Hindlimb muscle (tissue), 1 donor: ENCODE measurements at places on chromosomes 5 and 9.

- DNase-seq, result no peak
Measured at GRCh38 chr5:77231471-77232138, 21.1 kb downstream of the PDE8B start.

DNA sequence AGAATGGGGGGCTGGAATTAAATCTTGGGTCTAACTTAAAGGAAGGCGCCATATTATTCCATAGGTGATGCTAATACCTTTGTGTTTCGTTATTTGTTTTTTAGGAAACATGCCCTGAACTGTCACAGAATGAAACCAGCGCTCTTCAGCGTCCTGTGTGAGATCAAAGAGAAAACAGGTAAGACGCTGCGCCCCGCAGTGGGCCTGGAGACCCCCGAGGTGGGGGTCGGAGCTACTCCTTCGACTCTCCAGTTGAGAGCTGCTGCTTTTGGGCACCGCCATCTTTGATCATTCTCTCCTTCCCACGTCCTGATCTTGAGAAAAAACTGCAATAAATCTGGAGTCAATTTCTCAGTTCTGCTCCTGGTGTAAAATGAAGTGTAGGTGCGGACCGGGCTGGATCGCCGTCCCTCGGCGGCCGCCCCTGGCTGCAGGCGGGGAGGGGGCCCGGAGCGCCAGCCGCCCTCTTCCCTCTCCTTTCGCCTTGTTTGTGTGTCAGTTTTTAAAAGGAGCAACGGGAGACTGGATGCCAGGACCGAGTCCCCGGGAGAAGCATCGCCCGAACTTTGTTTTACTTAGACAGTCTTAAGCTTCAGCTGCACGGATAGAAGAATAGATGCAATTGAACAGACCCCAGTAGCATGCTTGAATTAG lies 1.4 kb downstream of the PBX3 start:
- DNase-seq, result no peak

GRCh38 chr9:17665450-17665849 lies 86.6 kb downstream of the SH3GL2 start:
- DNase-seq, result no peak

DNA sequence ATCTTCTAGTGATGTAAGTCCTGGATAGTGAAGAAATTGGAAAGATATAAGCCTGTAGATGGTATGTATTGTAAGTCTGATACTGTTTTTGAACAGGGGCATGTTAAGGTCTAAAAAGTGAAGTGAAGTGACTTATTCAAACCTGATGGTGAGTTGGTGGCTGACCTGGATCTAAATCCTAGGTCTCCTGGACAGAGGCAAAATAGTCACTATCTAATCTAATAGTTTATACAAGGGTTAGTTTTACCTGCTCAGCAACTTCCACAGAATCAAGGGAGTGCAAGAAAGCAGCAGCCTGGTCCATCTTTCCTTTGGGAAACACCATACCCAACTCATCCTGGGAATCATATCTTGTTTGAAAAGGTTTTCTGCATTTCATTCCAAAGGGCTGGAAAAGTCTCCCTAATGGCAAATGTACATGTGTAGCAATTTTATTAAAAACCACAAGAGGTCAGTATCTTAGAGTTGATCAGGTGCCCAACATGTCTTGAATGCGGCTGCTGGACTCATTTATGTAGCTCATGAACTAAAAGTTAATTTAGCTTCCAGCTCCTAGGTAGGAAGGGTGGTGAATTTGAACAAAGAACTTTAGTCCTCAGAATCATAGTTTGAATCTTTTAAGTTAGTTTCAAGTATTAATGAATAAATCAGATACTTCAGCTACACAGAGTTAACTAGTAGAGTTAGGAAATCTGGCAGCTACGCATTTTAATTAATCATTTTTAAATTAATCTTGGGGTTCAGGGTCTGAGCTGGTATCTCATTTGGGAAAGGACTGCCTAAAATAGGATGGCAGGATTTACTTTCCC lies 26.0 kb downstream of the SKP2 start:
- no peak for DNase-seq

DNA sequence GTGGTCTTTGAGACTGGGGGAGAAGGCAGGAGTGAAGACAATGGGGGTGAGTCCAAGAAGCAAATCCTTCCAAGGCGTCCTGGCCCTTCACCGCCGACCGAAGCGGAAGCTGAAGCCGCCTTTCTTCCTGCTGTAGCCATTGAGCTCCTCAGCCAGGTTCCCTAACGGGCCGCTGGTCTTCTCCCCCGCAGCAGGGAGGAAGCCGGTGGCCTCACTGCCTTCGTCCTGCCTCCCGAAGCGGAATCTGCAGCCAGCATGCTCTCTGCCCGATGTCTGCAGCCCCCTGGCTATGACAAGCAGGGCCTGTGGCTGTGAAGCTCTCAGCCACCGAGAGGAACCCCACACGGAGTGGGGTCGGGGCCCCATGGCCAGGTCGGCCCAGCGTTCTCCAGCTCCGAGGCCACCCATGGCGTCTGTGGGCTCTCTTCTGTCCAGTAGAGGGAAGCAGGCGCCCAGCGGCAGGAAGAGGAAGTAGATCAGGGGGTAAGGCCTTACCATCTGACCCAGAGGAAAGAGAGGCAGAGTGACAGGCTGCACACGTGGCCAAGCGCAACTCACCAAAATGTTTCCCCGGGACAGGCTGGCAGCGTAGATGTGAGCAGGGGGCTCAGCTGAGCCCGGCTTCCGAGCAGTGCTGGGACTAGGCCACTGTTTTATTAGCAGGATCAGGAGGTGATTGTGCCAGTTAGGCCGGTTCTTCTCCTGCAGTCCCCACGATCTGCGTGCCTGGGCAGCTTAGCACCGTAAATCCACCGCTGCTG lies 3.1 kb downstream of the QRFP start:
- no peak for DNase-seq

DNA sequence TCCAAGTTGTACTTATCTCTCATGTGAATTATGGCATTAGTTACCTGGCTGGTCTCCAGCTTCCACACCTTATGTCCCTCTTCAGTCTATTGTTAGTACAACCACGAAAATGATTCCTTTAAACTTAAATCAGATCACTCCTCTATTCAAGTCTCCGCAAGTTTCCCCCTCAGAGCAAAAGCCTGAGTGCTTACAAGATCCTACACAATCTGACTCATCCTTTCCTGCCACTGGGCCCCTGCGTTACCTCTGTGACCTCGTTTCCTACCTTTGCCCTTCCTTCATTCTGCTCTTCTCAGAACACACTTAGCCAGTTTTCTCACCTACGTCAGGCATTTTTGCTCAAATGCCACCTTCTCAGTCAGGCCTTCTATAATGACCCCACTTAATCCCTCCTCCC lies 45.1 kb upstream of the GLIS3 start:
- DNase-seq, result no peak

GRCh38 chr5:38455796-38456330 lies 100.6 kb downstream of the LIFR start:
- DNase-seq, result no peak

DNA sequence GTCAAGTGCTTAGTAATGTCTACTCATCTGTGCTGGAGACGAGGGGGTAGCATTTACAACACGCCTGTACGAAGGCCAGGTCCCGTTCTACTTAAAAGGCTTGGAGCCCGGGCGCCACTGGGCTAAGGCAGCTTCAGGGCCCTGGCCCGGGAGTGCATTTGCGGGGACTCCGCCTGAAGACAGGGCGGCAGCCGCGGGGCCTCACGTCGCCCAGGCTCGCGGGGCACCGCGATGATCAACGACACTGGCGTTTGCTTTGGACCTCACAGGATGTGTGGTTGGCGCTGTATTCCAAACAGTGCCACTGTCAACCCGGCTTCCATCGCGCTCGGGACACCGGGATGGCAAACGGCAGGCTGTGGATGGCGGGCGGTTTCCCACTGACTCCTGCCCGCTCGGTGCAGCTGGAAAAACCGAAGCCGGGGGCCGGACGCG lies 1.1 kb upstream of the TENT4A start:
- DNase-seq, result no peak

- no peak for DNase-seq
Measured at GRCh38 chr9:106757514-106757913, 105.5 kb upstream of the ZNF462 start.

DNA sequence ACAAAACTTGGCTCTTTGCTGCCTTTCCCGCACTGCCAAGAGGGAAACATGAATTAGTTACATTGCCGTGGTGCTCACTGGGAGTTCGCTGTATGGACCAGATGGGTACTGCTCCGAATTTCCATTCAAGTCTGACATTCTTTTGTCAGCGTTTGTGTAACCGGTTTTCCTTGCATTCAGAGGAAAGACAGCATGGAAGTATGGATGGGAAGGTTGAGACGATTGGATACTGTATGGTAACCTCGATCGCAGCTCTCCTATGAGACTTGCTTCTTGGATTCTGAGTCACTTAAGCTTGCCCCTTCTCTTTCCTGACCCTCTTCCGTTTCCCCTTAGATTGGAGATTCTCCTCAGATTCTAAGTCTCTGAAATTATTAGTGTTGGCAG lies 625 bp upstream of the UBLCP1 start:
- no peak for DNase-seq

GRCh38 chr9:138015021-138015829 lies 137.6 kb downstream of the CACNA1B start:
- no peak for DNase-seq

- DNase-seq, result no peak
Measured at GRCh38 chr5:27727254-27727653, 688.9 kb upstream of the CDH9 start.

- DNase-seq, result no peak
Measured at GRCh38 chr9:76581731-76582130, 122.7 kb downstream of the GCNT1 start.

DNA sequence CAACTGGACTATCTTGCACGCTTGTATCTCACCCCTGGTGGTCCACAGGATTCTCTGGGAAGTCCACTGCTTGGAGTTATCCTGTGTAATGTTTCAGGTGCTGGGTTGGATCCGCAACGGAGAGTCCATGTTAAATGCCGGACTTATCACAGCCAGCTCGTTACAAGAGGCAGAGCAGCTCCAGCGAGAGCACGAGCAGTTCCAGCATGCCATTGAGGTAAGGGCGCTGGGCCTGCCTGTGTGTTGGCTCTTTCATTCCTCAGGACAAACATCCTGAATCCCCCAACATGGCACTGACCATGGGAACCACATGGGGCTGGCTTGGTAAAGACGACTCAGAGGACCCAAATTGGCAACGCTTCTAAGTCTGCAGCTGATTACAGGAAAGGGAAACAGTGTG lies 214.8 kb upstream of the OTULINL start:
- no peak for DNase-seq

DNA sequence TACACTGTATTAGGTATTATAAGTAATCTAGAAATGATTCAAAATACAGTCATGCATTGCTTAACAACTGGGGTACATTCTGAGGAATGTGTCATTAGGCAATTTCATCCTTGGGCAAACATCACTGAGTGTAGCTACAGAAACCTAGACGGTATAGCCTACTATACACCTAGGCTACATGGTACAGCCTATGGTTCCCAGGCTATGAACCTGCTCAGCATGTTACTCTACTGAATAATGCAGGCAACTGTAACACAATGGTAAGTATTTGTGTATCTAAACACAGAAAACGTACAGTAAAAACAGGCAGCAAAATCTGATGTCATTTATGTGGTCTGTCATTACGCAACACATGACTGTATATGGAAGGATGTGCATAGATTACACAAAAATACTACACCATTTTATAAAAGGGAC lies 96.8 kb downstream of the RAPGEF6 start:
- DNase-seq, result no peak

- peak; percentile 54 for DNase-seq
Measured at GRCh38 chr5:87411973-87412629, 629 bp downstream of the CCNH start.

DNA sequence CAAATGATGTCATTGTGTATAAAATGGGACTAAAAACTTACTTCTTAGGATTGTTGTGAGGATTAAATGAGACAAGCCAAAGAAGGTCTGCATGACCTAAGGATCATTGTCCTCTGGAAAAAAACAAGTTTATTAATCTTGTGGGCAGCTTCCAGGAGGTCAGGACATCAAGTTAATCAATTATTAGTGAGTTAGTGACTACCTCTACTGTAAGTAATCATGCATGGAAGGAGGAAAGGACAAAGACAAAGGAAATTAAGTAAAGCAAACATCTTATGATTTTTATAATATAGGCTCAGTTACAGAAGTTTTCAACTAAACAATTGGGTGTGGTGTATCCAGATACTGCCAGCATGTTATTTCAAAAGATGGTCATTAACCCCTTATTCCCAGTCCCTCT lies 129.3 kb upstream of the TUT7 start:
- no peak for DNase-seq

- DNase-seq, result no peak
Measured at GRCh38 chr5:63053019-63053638, 474.5 kb downstream of the LRRC70 start.

GRCh38 chr9:18543406-18544192 lies 69.6 kb downstream of the ADAMTSL1 start:
- DNase-seq, result no peak

DNA sequence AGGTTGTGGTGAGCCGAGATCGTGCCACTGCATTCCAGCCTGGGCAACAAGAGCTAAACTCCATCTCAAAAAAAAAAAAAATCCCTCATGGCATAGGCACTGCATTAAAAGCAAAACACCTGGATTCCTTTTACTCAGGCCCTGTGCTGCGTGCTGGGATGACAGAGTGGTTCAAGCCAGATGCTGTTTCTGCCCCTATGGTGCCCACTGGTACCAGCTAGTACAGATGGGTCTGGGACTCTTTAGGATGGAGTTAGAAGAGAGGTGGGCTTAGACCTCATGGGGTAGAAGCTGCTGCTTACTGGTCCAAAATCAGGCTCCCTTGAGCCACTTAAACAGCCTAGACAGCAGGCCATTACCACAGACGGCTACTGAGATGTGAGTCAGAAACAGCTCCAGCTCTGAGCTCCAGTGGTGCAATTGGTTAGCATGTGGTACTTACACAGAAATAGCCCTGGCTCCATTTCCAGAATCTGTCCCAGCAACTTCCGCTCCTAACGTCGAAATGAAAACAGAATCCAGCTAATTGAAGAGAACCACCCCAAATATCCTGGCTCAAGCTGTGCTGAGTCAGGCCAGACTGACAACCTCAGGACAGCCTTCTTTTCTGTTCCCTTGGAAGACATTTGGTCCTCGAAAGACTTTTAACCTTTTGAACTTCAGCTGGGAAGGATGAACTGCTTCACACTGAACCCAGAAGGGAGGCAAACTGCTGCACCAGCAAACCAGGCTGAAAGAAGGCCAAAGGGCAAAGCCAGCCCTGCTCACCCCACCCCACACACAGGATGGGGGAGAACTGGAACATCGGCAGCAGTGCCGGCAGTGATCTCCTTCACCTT lies 15.5 kb downstream of the C5orf15 start:
- no peak for DNase-seq

DNA sequence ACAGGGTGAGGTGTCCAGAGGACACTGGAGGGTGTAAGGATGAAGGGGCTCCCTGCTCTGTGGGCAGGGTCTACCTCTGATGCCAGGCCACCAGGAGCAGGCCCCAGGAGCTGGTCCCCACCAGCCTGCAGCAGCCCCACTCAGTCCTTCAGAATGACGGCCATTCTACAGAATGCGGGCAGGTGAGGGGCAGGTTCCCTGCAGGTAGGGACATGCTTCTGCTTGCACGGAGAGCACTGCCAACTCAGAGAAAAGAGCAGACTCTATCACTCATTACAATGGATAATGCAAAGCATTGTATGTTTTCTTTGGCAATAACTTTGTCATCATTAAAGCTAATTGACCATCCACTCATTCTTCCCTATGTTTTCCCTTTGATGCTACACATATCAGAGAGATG lies 39.0 kb downstream of the DDX31 start:
- no peak for DNase-seq

- DNase-seq, result peak; percentile 46
Measured at GRCh38 chr9:38318759-38319495, 73.6 kb upstream of the ALDH1B1 start.

- no peak for DNase-seq
Measured at GRCh38 chr5:96699186-96699820, 37.1 kb downstream of the CAST start.
